ENCODE measurements at places on chromosomes 4 and X.

GRCh38 chr4:18042012-18042411, 20.5 kb upstream of the LCORL start:
- no peak for DNase-seq

DNA sequence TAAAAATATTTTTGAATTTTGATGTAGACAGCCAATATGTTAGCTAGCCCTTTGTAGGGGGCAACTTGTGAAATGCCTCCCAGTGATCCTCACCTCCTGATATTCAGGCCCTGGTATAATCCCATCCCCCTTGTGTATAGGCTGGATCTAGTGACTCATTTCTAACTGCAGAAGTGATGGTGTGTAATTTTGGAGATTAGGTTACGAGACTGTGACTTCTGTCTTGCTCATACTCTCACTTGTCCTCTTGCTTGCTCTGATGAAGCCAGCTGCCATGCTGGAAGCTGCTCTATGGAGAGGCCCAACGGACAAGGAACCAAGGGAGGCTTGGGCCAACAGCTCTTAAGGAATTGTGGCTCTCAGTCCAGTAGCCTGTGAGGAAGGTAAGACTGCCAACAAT, 61.7 kb downstream of the GPR82 start:
- DNase-seq = no peak

DNA sequence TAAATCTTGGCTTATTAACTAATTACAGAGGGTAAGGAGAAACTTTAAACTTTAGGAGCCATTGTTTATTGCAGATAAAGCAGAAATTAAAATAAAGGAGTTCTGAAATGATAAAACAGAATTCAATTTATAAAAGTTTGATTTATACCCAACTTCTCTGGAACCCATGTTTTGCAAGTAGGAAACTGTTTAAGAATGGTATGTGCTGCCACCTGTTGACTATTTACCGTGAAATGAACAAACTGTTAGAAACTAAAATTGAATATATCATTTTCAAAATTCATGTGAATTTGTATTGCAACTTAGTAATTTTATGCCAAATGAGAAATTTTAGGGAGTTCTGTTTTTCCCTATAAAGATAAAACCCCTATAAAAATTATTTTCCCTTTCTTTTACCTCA, 11.0 kb upstream of the TBC1D8B start:
- DNase-seq = no peak

DNA sequence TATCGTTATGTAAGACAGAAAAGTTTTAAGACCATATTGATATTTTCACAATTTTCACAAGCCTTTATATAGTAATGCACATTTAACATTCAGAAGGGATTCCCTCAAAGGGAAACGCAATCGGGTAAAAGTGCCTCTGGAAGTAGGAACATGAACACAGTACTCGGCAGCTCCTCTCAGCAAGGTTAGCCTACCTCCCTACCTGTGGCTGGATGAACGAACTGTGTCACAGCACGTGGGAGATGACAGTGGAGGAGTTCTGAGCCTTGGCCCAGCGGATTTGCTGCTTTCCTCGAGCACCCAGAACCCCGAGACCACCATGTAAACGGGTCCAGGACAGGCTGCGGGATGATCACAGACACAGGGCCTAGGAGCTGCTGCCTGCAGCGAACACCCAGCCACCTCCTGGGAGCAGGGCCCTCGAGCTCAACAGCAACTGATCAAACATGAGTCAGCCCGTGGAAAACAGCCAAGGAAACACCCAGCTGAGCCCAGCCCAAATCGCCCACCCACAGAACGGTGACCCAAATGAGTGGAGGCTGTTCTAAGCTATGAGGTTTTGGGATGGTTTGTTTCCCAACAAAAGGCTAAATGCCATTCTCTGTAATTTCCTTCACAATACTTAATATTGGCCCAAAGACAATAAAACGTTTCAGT, 30.4 kb downstream of the FAT1 start:
- DNase-seq = no peak

DNA sequence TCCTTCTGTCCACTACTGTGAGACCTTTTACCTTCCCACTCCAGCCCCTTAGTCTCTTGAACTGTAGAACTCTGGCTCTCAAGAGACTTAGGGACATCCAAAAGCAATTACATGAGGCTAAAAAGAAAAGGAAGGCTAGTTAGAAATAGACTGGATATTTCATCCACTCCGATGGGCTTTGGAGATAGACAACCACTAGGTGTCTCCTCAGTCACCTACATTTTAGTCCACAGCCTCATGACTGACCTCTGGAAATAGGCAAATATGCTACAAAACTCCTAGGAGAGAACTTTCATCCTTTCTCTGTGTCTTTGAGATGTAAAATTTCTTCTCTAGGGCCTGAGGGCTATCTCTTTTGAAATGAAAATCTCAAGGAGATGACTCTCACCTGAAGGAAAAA, 45.1 kb upstream of the LAMP2 start:
- peak; percentile 5 for DNase-seq

GRCh38 chr4:176791591-176792325, 964 bp downstream of the VEGFC start:
- DNase-seq = no peak

GRCh38 chr4:95547715-95548471, 880 bp downstream of the UNC5C start:
- no peak for DNase-seq

GRCh38 chr4:10816571-10816970, 132.0 kb upstream of the CLNK start:
- DNase-seq = no peak

- no peak for DNase-seq
Measured at GRCh38 chr4:150130933-150131332, 52.7 kb downstream of the DCLK2 start.

- DNase-seq = no peak
Measured at GRCh38 chr4:114019276-114019968, 40.0 kb upstream of the ARSJ start.

Data from activated CD4-positive, alpha-beta T cell treated with anti-CD3 and anti-CD28 coated beads, Interleukin-2, amount 50 U/mL, for 16 hours (primary cell).